Right kidney (tissue), 9 donors: ENCODE measurements at places on chromosomes 11 and 22.
A peak's percentile ranks its signal among the peaks of the same experiment; 100 is the strongest.

GRCh38 chr11:120430146-120430545 lies 81.4 kb upstream of the GRIK4 start:
- DNase-seq, result no peak

DNA sequence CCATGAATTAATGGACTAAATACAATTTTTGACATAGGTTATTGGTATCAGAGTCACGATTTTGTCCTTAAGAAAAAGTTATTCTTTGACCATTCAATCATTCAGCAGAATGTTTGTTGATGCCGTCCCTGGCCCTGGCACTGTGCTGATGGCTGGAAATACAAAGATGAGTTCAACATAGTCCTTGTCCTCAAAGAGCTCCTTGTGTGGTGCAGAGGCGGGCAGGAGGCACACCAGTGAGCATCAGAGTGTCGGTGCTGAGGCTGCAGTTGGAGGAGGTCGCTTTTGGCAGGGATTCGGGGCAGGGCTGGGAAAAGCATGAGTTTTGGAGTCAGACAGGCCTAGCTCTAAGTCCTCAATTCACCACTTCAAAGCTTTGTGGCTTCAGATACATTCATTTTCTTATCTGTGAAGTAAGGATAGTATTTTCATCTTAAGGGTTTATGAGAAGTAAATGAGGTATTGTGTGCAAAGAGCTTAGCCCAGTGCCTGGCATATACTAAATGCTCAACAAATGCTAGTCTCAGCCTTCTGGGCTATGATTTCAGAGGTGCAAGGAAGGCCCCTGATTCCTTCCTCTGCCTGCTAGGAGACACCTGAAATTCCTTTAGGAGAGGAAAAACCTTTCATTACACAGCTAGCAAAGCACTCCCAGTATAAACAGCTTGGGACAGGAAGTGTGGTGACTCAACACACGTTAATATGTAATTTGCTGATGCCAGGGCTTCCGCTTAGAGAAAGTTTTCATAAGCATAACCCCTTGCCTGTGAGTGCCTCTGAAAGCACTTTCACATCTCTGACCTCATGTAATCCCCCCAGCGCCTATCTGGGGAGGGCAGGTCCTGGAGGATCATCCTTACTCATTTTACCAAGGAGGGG lies 113.8 kb downstream of the NECTIN1 start:
- DNase-seq, result no peak

GRCh38 chr11:118918686-118919280 lies 6.9 kb downstream of the BCL9L start:
- peak; percentile 64 for DNase-seq

GRCh38 chr22:46678785-46679700 lies 58.9 kb downstream of the GRAMD4 start:
- no peak for DNase-seq

GRCh38 chr22:18970176-18970947 lies 34.3 kb upstream of the PRODH start:
- peak; percentile 77 for DNase-seq

DNA sequence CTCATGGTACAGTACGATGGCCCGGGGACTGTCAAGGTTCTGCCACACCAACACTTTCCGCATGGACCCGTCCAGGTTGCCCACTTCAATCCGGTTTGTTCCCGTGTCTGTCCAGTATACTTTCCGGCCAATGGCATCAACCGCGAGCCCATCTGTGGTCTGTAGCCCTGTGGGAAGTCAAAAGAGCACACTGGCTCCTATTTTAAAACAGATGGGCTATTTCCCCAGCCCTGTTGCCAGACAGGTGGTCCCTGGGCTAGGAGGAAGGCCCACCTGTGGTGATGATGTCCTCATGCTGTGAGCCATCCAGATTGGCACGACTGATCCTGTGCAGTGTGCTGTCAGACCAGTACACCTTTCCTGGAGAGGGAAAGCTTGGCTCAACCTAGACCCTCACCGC lies 30.4 kb upstream of the CKAP5 start:
- no peak for DNase-seq

- DNase-seq, result no peak
These were observed 34.2 kb downstream of the MICAL3 start for GRCh38 chr22:17990147-17990546.

- DNase-seq, result no peak
These were observed 88.8 kb upstream of the THY1 start for GRCh38 chr11:119511614-119512306.

DNA sequence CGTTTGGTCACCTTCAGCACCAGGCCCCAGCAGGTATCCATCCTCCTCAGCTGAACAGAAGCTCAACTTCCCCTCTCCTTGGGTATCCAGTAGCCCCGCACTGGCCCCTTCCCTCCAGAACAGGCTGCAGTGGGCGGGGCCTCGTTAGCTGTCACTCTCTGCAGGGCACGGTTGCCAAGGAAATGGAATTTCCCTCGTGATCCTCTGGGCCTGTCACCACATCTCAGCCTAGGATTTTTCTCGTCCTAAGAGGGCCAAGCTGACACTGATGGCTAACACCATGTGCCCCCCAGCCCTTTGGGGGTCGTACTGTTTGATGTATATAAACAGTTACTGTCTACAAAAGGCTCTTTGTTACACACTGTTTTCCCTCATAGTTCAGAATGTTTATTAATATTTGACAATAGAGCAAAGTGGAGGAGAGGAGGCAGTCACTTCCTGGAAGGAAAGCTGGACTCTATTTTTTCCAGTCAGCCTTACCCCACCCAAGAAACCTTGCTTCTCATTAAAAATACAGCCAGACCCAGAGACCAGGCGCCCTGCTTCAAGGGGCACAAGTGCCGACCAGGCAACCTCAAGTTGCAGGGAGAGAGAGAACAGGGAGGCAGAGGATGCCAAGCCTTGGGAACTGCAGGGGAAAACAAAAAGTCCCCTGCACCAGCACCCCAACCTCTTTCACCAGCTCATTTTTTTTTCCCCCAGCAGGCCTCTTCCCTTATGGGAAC lies 44.5 kb downstream of the FEZ1 start:
- DNase-seq, result peak; percentile 49

DNA sequence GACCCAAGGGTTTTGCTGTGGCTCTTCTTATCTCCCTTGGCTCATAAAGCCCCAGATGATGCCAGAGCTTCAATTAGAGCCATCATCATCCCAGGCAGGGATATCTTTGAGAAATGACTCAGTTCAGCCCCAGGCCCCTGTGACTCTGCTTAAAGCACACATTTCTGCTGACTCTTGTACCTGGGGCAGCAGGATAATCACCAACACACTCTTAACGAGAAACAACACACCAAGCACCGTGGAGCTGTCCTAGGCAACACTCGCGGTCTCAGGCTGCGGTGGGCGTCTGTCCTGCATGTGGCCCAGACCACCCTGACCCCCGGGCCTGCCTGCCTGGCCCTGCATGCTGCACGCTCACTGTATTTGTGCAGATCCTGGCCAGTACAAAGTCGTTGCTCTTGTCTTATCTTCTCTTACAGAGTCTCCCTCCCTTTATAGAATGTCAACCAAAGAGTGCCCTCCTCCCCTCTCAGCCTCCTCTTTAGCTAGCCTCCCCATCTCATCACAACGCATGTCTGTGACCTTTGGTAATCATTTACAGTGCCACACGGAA lies 114.2 kb upstream of the PARVA start:
- no peak for DNase-seq

DNA sequence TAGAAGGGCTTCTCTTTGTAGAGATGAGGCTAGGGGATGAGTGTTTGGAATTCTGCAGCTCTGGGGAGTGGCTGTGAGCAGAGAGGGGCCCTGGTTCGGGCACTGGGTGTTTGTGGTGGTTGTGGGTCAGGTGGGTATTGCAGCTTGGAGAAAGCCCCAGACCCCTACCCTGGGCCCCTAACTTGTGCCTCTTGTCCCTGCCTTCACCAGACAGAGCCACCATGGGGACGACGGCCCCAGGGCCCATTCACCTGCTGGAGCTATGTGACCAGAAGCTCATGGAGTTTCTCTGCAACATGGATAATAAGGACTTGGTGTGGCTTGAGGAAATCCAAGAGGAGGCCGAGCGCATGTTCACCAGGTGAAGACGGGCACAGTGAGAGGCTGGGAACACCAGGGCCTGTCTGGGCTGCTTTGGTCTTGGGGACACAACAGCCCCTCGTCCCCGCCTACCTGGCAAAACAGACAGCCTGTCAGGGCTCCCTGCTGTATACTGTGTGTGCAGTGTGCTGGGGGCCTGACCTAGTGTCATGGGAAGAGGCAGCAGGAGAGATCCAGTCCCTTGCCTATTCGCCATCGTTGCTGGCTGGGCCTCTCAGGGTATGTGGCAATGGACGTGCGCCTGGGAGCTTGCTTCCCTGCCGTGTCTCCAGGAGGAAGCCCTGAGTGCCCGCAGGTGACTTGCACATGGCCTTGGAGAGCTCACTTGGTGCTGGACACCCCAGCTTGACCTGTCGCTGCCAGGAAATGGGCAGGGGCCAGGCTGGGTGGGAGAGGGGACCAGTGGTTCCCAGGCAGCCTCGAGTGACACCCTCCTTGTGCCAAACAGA lies 4.3 kb downstream of the INCENP start:
- DNase-seq, result no peak

DNA sequence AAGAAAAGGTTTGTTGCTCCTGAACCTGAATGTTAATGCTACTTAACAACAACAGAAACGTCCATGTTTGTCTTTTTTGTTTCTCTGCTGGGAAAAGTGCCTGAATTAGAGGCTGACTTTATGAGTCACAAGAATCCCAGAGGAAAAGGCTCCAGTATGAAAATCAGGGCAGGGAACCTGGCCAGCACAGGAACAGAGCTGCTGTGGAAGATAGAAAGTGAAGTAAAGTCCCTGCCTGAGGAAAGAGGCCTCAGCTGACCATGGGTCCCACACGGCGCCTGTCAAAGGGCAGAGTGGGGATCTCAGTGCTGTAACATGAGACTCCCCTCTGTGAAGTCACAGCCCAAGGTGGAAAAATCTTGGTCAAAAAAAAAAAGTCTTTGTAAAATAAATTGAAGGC lies 632.3 kb upstream of the CCDC90B start:
- DNase-seq, result no peak

GRCh38 chr11:106464728-106465127 lies 387.3 kb downstream of the AASDHPPT start:
- no peak for DNase-seq

DNA sequence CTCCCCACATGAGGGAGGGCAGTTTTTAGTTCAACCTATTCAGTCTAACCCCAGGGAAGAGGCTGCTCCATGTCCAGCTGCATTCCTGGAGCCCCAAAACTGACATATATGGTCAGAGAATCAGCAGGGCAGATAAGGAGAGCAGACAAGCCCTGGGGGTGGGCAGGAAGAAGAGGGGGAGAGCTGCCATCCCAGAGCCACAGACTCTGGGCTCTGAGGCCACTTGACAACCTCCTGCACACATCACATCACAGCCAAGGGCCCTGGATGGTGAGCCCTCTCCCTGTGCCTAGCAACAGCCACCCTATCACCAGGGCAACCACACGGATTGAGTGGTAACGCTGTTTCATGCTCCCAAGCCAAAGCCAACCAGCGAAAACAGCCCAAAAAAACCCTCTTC lies 3.1 kb downstream of the ARHGAP1 start:
- DNase-seq, result no peak

DNA sequence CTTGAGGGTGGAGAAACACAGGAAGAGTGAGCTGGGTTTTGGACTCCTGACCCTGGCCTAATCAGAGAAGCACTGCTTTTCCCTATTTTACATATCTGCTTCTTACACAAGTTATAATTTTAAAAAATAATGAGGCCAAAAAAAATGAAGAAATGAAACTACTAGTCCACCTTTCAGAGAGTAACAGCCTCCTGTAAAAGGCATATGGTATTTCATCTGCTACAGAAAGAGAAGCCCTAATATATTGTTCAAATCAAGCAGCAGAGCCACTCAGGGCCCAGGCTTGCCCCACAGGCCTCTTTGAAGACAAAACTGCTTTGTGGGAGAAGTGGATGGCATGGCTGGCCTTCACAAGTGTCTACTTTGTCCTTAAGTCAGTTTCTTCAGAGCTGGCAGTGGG lies 10.0 kb downstream of the DIXDC1 start:
- DNase-seq, result no peak

DNA sequence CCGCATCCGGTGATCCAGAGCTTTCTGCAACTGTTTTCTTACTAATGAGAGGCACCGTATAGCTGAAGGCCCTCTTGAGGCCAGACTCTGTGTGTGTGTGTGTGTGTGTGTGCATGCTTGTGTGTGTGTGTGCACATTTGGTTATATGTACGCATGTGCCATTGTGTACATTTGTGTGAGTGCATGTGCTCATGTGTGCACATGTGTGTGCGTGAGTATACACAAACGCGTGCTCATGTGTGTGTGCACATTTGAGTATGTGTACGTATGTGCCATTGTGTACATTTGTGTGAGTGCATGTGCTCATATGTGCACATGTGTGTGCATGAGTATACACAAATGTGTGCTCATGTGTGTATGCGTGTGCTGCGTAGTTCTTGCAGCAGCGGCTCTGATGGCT lies 12.3 kb upstream of the FGF19 start:
- no peak for DNase-seq

GRCh38 chr11:134634897-134635831 lies 223.1 kb upstream of the B3GAT1 start:
- DNase-seq, result no peak

DNA sequence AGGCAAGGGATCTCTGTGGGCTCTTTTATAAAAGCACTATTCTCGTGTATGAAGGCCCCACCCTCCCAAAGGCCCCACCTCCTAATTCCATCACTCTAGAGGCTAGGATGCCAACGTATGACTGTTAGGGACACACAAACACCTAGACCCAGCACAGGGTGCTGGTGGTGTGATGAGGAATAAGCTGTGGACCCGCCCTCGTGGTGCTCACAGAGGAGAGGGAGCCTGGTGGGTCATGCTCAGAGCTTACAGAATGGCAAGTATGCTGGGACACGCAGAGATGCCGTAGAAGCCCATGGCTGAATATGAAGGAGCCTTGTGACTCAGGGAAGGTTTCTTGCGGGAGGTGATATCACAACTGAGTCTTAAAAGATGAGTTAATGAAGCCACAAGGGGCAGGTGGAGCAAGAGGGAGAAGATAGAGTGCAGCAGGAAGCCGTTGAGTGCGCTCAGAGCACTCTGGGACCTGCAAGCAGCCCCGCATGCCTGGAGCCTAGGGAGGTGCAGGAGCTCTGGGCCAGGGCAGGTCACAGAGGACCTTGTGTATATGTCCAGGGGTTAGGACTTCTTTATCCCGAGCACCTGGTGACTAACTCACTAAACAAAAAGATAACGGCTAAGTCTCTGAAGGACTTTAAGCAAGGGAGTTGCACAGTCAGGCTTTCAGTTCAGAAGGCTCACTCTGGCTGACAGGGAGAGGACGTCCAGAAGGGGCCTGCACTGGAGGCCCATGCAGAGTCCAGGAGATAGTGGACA lies 160.9 kb downstream of the TRIM29 start:
- DNase-seq, result no peak

DNA sequence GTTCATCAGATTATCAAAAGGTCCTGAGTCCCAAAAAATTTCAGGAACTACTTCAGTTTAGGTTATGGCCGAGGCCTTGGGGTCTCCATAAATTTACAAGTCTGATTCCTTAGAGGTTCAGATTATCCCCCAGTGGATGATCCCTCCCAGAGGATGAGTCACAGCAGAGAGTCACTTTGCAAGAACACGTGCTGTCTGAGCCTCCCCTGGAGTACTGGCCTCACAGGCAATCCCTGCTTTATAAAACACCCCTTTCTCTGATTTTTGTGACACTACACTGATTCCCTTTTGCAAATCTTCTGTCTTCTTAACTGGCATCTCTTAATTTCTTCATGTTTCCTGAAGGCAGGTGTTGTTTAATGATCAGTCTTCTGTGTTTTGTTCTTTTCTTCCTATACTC lies 45.3 kb downstream of the CCDC34 start:
- DNase-seq, result no peak
